Hematopoietic multipotent progenitor cell (in vitro differentiated cells): ENCODE measurements at places on chromosomes 5 and 9.

- no peak for DNase-seq
Measured at GRCh38 chr5:65548281-65548680, 14.7 kb downstream of the CENPK start.

- DNase-seq, result no peak
Measured at GRCh38 chr9:13716090-13716489, 436.6 kb upstream of the MPDZ start.

GRCh38 chr9:134378901-134379338 lies 52.7 kb downstream of the RXRA start:
- DNase-seq, result no peak

GRCh38 chr9:105067895-105068580 lies 140.1 kb upstream of the ABCA1 start:
- no peak for DNase-seq

- DNase-seq, result peak; percentile 78
Measured at GRCh38 chr5:111278858-111279504, 54.8 kb downstream of the CAMK4 start.
